ENCODE measurements at places on chromosomes 7 and 10.

DNA sequence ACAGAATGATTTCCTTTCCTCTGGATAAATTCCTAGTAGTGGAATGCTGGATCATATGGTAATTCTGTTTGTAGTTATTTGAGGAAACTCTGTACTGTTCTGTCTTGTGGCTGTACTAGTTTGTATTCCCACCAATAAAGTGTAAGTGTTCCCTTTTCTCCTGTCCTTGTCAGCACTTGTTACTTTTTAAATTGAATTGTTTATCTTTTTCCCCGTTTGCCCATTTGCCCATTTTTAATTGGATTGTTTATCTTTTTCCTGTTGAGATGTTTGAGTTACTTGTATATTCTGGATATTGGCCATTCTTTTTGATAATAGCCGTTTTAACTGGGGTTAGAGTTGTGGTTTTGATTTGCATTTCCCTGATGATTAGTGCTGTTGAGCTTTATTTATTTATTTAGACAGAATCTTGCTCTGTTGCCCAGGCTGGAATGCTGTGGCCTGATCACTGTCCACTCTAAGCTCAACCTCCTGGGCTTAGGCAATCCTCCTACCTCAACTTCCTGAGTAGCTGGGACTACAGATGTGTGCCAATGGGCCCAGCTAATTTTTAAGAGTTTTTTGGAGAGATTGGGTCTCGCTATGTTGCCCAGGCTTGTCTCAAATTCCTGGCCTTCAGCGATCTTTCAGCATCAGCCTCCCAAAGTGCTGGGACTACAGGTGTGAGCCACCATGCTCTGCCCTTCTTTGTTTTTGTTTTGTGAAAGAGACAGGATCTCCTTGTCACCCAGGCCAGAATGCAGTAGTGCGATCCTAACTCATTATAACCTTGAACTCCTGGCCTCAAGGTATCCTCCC, 23.0 kb downstream of the BMPR1A start:
- DNase-seq: no peak

- DNase-seq: no peak
Measured at GRCh38 chr10:79444199-79445119, 965 bp downstream of the ZCCHC24 start.

DNA sequence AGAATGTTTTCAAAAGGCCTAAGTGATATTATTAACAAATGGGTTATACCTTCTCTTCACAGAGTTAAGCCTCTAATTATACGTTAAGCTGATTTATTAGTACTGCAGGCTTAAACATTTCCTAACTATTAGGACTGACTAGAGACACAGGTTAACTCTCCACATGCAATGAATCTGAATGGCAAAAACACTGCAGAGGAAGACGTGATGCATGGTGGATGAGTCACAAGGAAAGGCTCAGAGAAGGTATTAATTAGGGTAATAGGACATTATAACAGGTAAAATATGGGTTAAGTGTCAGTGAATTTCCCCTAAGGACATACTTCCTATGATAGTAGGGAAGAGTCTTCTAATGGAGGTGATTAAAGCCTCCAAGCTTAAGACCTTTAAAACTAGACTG, 24.7 kb upstream of the SEM1 start:
- DNase-seq: no peak

DNA sequence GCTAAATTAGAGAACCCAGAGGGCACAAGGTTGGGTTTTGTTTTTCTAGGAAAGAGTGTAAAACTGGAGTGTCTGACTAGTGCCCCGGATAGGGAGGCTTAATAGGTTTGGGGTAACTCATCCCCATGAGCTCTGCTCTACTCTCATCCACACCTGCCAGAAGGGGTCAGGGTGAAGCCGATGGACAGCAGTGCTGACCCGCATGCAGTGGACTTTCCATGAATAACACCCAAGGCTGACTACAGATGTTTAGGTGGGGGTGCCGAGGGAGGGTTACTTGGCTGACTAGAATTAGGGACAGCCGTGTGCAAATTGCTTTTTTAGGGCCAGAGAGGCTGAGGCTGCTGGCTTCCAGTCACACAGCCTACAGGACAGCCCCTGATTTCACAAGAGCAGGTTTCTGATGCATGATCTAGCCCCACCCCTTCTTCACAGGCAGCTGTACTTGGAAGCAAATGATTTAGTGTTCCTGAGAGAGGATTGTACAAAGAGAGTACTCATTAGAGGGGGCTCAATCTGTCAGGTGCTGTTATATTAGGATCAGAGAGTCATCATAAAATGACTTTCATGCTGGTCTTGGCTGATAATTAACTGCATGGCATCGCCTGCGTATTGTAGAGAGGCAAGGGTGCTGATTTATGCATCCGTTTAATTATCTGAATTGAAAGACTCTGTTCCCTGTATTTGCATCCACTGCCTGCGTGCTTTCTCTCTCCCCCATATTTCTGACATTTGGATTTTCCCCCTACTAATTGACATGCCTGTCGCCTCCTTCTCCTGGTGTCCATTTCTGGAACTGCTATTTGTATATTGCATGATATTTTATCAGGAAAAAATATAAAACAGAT, 9.5 kb downstream of the INHBA start:
- DNase-seq: no peak

- DNase-seq: peak; percentile 19
Measured at GRCh38 chr10:14698111-14698828, 76.4 kb downstream of the FAM107B start.

DNA sequence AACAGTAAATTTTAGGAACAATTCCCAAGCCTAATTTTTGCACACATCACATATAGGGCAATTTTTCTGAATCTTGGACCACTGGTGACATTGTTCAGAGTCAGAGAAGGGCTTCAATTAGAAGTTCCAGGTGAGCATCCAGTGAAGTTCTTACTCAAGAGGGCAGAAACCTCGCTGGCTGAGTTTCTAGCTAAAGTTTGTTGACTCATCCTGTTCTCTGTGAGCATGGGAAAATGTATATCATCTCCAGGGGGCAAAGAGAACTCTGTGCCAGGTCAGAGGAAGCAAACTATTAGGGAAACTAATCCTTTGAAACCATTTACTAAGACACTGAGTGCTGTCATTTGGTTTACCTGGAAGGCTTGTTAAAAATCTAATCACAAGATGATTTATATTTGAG, 695.6 kb upstream of the IGFBP3 start:
- DNase-seq: no peak

- DNase-seq: no peak
Measured at GRCh38 chr7:48458701-48459524, 287.7 kb downstream of the ABCA13 start.

GRCh38 chr7:157635148-157635500, 298.3 kb downstream of the DNAJB6 start:
- DNase-seq: no peak

- DNase-seq: no peak
Measured at GRCh38 chr7:149670288-149670687, 103.1 kb downstream of the ZNF467 start.

- no peak for DNase-seq
Measured at GRCh38 chr10:2207246-2207922, 470.1 kb upstream of the ADARB2 start.

DNA sequence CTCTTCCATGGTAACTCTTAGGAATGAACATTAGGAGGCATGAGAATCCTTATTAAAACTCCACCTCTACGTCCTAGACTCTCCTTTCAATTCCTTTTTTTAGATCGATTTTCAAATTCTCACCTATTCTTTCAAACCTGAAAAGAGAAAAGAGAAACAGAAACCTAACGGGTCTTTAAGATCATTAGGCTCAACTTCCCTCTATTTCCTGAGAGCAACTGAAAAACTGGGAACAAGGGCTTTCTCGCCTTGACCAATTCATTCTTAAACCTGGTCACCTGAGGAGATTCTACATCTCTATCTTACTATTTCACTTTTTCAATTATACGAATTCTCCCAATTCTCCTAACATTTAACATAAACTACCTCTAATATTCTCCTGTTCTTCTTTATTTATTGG, 2.8 kb downstream of the TFEC start:
- no peak for DNase-seq

GRCh38 chr10:49173853-49174252, 14.3 kb downstream of the TMEM273 start:
- no peak for DNase-seq

DNA sequence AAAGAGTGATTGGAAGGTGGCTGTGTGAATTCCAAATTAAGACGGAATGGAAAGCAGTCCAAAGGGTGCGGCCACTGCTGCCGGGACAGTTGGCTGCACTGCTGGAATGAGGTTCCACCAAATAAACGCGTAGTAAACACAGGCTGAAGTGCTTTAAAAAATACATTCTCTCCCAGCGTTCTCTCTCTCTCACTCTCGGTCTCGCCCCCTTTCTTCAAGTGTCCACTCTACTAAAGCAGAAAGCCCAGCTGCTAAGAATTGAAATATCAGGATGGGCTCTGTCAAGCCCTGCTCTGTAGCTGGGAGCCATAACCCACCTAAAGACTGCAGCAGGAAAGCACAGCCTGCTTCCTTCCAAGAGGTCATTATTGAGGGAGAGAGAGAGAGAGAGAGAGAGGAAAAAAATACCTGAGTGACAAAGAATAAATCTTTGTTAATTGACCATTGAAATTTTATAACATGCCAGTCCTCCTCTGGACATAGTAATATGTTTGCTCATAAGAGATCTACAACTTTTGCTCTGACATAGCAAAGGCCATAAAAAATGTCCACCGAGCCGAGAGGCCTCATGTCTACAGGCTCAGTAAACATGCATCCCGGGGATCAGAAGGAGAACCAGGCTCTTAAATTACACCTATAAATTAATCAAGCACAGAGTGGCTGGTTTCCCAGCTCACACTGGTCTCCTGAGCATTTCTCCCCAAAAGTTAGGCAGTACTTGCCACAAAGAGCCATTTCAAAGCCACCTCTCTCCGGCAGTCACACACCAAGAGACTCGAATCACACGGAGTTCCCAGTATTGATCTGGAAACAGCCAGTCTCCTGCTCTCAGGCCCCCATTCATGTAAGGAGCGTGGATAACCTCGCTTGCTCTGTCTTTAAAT, 72.8 kb downstream of the FGFR2 start:
- DNase-seq: no peak

GRCh38 chr10:124692100-124692446, 52.1 kb downstream of the FAM53B start:
- DNase-seq: no peak

DNA sequence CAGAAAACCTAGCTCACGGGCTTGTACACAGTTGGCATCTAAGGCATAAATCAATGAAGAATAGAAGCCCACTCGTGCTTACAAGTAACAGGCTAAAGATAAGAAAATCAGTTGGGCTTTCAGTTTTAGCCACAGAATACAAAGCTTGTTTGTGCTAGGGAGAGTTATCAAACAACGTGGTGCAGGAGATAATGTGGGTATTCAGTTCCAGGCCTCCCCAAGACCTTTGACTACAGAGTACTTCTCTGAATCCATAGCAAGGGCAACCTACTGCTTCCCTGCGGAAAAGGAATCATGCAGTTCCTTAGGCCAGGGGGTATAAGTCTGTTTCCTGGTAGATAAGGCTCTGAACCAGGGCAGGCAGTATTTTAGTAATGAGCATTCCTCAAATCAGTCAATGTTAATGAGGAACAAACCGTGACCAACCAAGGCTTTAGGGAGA, 219.5 kb upstream of the CSTF2T start:
- DNase-seq: no peak

DNA sequence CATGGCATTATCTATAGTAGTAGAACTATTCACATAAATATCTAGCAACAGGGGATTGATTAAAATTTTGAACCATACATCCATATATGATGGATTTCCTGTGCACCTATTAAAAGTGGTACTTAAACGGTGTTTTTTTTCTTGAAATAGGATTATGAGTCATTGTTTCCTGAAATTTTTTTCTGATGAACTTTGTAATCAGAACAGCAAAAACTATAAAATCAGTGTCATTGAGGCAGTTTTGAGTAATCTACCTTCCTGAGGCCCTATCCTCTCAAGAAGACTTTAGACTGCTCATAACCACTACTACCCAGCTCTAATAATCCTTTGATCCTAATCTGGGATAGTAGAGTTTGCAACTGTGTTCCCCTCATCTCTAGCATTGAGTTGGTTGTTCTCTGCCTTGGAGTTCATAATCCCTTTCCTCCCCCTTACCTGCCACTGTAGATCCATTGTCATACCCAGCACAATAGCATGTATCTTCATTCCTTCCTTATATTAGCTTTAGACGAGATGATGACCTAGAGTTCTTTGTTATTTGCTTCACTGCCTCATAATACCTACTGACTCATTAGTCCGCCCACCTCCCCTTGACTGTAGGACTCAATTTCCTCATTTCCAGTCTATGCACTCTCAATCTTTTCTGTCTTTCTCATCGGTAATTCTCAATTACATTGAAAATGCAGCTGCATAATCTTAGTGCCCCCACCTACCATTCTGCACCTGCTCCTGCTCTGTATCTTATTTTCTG, 133.4 kb downstream of the LRRC4 start:
- no peak for DNase-seq

- DNase-seq: no peak
Measured at GRCh38 chr7:71829515-71829914, 582.6 kb downstream of the CALN1 start.

- no peak for DNase-seq
Measured at GRCh38 chr10:14659626-14660196, 115.0 kb downstream of the FAM107B start.

GRCh38 chr10:5433182-5433581, 20.8 kb downstream of the NET1 start:
- no peak for DNase-seq

GRCh38 chr10:114823077-114823463, 1.5 kb downstream of the FHIP2A start:
- no peak for DNase-seq

- DNase-seq: no peak
Measured at GRCh38 chr10:81498011-81498551, 376.9 kb upstream of the NRG3 start.

GRCh38 chr7:32506266-32507054, 11.2 kb downstream of the AVL9 start:
- DNase-seq: peak; percentile 84

- no peak for DNase-seq
Measured at GRCh38 chr7:25879799-25880198, 272.2 kb upstream of the NFE2L3 start.

DNA sequence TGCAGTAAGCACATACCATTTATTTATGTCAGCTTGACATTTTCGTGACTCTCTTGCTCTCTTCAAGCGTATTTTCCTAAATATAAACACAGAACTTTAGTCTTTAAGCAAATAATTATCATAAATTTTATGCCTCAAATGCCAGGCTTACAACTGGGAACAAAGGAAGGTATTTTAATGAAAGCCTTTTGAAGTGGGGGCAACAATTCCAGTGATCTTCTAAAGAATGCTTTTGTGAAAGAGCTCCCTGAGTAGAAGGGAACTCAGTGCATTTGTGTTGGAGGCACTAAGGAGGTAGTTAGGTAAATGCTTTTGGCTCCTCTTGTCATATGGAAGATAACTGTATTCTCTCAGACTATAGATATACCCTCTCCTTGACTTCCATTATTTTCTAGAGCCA, 104.9 kb downstream of the VPS50 start:
- no peak for DNase-seq

DNA sequence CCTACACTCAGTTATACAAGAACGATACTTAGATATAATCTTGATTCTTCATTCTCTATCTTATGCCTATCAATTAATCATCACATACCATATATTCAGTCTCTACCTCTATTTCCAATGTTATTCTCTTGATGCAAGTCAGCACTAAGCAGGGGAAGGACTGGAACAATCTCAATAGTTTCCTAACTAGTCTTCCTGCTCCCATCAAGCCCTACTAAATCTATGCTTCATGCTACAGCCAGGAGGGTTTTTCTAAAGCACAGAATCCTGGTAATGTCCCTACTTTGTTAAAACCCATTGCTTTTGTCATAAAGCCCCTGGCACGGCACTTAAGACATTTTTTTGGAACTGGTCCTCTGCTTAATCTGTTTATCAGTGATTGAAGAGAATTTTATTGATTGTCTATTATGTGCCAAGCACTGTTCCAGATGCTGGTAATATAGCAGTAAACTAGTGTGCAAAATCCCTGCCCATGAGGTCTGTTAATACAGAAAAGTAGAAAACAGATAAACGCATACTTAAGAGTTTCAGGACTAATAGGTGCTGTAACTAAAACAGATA, 323.3 kb upstream of the LRRN3 start:
- DNase-seq: no peak
